NCI-H774 (cell line): ENCODE measurements at places on chromosomes 3 and 15.

- no peak for DNase-seq
These were observed 357.5 kb downstream of the FOXP1 start for GRCh38 chr3:71225951-71226564.

- peak; percentile 69 for DNase-seq
These were observed 1.0 kb upstream of the ATP2C1 start for GRCh38 chr3:130892759-130893375.

DNA sequence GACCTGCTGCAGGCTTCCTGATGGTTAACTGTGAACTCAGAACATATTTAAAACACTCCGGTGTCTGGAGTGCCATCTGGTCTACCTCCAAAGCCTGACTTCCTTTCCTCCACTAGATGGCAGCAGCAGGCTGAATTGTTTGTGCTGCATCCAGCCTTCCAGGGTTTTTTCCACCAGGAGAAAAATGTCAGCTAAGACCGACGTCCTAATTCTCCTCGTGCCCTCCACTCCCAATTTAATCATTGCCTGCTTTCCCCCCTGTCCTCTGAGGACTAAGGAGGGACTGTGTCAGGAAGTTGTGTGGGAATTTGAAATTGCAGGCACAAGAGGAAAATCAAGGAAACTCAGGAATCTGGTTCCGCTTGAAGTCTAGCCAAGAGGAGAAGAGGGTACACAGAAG is 165.2 kb upstream of the UMPS start:
- DNase-seq: peak; percentile 50

GRCh38 chr15:68407141-68407885 is 24.6 kb downstream of the ITGA11 start:
- DNase-seq: no peak

GRCh38 chr15:59165726-59166125 is 40.9 kb upstream of the LDHAL6B start:
- peak; percentile 4 for DNase-seq

- no peak for DNase-seq
These were observed 149.7 kb upstream of the SUCLG2 start for GRCh38 chr3:67804089-67804488.

DNA sequence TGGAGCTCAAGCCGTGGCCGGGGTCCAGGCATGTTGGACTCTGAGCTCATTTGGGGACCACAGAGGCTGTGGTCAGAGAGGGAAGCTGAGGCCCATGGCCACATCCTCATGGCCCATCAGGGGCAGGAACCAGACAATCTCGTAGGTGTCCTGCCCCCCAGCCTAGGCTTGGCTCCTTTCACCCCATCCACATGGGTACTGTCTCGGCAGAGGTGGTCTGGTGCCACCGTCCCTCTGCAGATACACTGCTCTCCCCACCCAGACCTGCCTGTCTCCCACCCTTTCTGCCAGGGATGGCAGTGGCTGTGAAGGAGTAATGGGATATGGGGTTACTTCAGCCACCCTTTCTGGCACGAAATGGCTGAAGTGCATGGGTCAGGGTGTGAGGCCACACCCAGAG is 7.9 kb downstream of the PRSS50 start:
- DNase-seq: no peak

DNA sequence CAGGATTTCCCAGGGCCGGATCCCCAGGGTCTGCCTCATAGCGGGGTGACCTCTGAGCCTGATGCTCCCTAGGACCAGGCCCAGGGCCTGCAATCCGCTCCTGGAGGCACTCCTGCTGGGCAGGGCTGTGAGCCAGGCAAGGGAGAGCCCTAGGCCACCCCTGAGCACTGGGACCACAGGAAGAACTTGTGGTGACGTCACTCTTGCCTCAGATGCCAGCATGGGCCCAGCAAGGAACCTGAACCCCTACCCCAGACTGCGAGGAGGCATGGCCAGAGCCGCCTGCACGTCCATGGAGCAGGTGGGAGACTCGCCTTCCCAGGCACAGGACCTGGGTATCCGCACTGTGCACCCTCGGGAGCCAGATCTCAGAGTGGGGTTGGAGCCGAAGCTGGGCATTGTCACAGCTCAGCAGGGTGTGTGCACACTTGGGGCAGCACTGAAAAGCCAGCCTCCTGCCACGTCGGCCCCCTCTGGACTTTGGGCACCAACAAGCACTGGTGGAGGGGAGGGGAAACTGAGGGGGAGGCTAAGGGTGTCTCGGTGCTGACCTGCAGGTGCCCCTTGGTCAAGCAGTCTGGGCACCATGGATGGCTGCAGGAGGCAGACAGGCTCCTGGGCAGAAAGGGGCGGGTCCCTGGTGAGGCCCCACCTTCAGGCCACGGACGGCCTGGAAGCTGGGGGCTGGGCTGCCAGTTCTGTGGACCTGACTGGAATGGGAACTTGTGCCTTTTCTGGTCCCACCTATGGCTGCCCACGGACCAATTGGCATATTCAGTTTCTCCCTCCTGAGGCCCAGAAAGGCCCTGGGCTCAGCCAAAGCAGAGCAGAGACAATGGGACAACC is 49.3 kb downstream of the SLC6A20 start:
- DNase-seq: no peak

DNA sequence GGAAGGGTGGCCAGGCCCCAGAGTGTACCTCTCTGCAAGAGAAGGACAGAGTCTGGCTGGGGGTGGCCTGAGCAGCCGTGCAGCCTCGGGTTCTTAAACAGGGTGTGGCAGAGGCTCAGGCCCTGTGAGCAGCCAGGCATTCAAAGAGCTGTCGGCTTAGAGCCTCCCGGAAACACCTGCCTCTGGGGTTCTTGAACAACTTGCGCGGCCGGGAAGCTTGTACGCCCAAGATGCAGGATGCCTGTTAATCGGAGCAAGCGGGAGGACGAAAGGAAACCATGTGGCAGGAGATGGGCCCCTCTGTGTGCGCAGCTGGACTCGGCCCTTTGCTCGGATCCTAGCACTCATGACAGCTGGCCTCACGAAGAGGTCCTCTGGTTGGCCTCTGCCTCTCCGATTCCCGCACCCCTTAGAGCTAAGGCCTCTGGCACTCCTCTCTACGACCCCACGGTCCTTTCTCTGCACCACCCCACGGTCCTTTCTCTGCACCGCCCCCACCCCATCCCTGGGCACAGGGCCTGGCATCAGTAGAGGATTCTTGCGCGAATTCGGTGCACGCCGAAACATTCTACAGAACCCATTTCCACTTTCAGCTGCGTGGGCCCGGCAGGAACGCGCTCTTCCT is 23.9 kb upstream of the TXNRD3 start:
- no peak for DNase-seq

DNA sequence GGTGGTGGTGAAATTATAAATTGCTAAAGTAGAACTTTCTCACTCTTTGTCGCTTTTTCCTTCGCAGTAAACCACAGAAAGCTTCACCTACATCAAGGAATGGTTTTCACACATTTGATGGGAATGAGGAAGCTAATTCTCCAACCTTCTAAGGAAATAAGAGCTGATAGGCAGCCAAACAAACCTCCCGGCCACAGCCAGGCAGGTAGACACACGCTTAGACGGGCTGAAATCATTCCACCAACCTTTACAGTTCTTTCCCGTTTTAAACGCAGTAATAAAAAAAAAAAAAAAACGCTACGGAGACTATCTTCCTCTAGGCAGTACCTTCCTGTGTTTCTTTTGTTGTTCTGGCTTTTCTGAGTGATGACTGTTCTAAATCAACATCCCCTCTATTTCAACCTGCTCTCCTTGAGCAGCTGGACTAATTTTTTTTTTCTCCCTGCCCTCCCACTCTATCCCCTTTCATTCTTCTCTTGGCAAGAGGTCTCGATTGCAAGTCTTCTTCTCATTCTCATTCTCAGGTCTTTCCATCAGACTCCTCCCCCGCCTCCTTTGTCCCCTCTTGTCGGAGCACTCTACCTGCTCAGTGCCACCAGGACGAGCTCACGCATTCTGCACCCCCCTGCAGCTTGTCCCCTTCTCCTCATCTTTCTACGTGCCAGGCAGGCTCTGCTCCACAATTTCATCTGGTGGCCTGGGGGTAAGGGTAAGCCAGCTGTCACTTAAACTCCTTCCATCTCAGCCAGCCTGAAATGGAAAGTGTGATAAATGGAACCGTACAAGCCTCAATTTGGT is 391.1 kb upstream of the MDFIC2 start:
- DNase-seq: no peak

DNA sequence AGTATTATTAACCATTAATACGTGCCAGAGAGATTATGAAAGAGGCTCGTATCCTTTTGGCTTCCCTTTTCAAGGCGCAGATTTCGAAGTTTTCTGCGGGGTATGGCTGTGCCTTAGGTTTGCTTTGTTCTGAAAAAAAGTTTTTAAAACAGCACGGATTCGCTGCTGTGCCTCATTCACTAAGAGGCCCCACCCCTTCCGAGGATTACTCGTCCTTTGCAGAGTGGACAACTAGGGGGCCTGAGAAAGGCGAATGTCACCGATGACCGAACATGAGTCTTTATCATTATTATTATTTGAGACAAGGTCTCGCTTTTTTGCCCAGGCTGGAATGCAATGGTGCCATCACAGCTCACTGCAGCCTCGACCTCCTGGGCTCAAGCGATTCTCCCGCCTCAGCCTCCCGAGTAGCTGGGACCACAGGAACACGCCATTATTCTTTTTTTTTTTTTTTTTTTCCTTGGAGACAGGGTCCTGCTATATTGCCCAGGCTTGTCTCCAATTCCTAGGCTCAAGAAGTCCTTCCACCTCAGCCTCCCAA is 684 bp upstream of the RPS27L start:
- DNase-seq: peak; percentile 16

DNA sequence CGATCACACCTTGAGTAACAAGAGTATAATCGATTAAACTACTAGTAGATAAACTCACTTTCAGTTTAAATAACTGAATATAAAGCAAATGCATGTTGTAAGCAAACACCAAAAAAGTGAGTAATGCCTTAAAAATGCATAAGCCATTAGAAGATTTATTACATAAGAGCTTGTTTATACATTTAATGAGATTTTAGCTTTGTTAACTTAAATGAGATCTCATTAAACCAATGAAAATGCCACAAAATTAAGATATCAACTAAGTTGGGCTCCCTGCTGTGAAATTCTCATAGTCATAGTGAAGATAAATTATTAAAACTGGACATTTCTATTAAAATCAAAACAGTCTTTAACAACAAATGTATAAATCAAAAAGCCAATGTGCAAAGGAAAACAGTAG is 701.2 kb downstream of the NLGN1 start:
- DNase-seq: no peak

DNA sequence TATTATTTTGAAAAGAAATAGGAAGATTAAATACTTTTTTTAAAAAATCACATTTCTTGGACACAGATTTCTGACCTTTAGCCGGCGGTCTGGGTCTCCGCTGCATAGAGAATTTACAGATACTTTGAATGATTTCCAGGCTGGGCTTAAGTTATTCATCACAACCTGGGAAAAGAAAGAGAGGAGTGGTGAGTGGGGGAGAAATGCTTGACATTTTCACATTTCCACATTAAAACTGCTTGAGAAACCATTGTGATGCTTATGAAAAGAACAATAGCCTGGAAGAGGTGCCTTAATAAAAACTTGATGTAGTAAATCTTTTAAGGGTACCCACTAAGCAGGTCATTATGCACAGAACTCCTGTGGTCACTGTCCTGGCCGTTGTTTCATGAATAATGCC is 166.8 kb upstream of the MRPL3 start:
- DNase-seq: no peak

- no peak for DNase-seq
These were observed 50.2 kb upstream of the MME start for GRCh38 chr3:155029941-155030340.

- DNase-seq: no peak
These were observed 288.5 kb upstream of the MME start for GRCh38 chr3:154791611-154792010.

GRCh38 chr15:82832601-82833361 is 23.4 kb downstream of the WHAMM start:
- DNase-seq: no peak
